ENCODE measurements at places on chromosomes 3 and 15. TPM values are rescaled to one million over a fixed set of nuclear protein-coding genes. Genes with fewer than 3 reads are reported as not detected.

TGM5 gene
- total RNA-seq = not detected

SPRED1 gene
- 36.2 TPM for total RNA-seq

CNTN4 gene
- 13.4 TPM for total RNA-seq

ACTC1 gene
- total RNA-seq = 25.0 TPM

SERINC4 gene
- 0.13 TPM for total RNA-seq

MYLK gene
- total RNA-seq = 164 TPM

PRSS50 gene
- total RNA-seq = 0.35 TPM

SSUH2 gene
- total RNA-seq = 0.44 TPM

Data from kidney (tissue), 22 donors.